ENCODE measurements at places on chromosomes 12 and 14.

- no peak for DNase-seq
Measured at GRCh38 chr12:80715713-80716249, 931 bp upstream of the MYF5 start.

GRCh38 chr12:49698619-49699545, 8.3 kb downstream of the FMNL3 start:
- DNase-seq = no peak

DNA sequence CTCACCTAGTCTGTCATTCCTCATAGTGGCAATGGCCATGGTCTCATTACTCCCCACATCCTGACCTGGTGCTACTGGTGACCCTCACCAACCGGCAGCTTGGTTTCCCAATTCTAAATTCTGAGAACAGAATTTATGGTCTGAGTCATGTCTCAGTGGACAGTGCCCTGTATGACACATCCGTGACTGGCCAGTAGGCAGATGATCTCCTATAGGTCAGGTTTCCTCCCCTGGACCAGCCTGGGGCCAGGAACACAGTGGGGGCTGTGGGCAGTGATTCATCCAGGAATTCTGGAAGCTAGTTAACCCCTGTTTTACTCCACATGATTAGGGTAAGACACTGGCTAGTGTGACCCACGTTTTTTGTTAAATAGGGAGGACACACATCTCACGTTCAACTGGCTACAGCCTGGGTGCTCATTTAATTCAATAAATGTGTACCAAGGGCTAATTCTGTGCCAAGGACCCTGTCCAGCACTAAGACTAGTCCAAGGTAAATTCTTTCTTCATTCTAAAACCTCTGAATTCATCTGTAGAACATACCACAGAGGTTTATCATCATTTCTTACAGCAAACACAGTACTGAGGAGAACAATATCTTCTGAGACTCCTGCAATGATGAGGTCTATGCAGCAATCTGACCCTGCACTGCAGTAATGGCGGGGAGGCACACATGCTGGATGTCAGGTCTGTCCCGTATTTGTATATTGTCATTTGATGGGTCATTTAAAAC, 249.6 kb upstream of the TBX3 start:
- DNase-seq = no peak

- DNase-seq = no peak
Measured at GRCh38 chr12:32069071-32069470, 37.6 kb upstream of the BICD1 start.

DNA sequence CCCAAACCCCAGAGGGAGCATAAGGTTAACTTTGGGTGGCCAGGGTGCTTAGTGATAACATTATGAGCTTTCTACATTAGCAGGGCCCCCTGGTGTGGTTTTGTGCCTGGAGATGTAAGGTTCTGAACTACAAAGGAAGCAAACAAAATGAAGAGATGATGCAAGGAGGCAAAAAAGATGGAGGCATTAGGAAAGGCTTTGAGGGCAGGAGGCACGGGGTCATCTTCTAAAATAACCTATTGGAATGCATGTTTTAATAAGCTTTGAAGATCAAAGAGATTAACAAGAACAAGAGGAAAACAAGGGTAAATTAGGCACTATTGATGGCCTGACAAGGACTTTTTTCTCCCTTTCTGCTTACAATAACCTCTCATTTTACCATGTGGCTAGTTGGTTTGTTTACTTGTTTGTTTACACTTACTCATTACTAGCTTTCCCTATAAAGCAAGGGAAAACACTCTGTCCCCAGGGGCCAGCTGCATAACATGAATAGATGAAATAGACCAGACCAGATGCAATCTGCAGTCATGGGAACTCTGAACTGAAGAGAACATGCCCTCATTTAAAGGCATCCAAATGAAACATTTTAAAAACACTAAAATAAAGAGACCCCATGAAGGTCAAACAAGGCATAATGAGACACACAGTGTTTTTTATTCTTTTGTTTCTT, 390.3 kb downstream of the DIO2 start:
- DNase-seq = no peak

- no peak for DNase-seq
Measured at GRCh38 chr12:27333403-27334009, 870 bp downstream of the BMAL2 start.

GRCh38 chr14:45084946-45085346, 1.0 kb downstream of the PRPF39 start:
- no peak for DNase-seq

DNA sequence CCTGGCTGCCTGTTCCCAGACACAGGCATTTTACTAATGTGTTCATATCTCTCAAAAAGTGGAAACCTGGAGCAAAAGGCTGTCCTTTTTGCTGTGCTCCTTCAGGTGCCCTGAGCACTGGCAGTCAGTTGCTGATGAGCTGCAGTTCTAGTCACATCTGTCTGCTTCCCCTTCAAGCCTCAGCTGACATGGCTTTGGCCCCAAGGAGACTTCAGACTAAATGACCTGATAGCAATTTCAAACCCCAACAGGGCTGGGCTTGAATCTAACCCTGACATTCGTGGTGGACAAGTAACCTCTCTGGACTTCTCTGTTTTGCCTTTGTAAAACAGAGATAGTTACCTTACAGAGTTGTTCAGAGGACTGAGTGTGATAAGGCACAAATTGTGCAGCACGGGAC, 5.7 kb downstream of the SERPINA9 start:
- no peak for DNase-seq

GRCh38 chr12:126747530-126748149, 1519.3 kb upstream of the TMEM132C start:
- peak; percentile 15 for DNase-seq

DNA sequence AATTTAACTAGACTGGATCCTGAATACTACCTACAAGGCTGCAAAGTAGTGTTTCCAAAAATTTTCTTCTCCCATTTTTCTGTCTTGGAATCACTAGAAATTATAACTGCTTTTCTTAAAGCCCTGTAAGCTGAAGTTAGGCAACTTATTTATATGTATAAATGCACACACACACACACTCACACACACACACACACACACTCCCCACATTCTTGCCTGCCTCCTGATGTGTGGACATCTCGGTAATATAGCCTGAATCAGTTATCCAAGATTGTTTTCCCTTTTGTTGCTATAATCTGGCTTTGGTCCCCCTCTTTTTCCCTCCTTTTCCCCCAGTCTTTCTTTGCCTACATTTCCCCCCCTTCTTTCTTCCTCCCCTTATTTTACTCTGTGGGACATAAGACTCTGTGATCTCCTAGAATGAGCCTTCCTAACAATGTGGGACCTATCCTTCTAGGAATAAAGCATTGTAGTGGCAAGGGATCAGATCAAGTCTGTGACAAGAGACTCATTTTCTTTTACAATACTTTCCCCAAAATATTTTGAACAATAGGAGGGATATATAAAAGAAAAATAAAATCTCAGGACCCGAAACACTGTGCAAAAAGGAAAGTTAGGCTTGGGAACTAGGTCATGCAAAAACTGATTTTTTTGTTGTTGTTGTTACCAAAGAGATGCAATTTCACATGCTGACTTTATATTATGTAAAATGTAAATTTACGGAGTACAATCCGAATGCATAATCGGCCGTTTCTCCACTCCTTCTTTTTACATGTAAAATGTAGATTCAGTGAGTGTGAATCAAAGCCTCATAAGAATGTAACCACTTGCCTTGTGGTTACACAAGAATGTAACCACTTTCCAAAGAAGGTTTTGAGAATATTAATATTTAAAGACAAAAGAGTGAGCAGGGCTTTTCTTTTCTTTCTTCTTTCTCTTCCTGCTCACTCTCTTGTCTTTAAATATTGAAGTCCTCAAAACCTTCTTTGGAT, 26.3 kb upstream of the CD69 start:
- no peak for DNase-seq

GRCh38 chr12:109773384-109774011, 59.7 kb downstream of the TRPV4 start:
- no peak for DNase-seq

DNA sequence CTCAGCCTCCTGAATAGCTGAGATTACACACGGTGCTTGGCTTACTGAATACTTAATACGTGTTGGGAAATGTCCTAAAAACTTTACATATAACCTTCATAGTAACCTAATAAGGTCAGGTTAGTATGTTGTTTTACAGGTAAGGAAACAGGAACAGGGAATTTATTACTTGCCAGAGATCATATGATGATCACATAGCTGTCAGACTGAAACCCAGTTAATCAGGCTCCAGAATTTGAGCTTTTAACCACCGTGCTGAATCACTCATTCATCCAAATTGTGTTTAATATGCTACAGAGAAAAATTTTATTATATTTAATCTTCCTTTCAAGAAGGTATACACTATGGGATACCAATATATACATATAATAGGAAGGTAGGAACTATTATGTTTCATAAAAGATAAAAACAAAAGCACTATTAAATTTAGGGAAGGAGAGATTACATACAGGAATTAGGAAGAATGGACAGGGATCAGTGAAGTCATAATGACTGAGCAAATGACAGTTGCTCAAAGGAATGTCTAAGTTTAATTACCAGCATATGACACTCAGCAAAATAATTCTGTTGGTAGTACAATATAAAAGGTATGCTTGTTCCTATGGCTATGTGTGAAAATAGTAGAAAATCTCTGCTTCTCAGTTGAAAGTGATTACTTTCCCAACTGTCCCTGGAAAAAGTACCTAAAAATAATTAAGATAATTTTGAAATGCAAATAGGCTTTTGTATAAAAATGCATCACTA, 59.3 kb downstream of the HEATR5A start:
- no peak for DNase-seq

DNA sequence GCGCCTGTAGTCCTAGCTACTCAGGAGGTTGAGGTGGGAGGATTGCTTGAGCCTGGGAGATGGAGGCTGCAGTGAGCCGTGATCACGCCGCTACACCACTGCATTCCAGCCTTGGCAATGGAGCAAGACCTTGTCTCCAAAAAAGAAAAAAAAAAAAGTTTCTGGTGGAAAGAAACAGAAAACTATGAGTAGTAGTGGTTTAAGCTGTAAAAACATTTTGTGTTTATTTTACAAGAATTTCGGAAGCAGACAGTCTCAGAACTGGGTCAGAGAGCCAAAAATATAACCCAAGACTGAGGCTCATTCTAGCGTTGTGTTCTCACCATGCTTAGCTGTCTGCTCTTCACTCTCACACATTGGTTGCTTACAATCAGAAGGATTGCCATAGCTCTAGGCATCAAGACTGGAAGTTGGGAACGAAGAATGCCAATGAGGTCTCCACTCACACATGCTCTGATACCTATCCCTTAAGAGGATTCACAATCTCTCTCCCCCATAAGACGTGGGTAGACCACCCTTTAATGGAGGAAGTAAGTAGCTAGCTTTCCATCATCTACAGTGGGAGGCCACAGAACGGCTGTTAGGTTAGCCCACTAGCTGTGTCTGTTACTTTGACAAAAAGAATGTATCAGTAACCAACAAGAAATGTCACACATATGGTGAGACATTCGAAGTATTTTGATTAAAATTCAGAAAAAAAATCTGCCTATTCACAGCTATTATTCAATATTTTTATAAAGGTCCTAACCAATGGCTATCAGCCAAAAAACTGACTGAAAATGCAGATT, 117.6 kb upstream of the RASSF8 start:
- DNase-seq = no peak

DNA sequence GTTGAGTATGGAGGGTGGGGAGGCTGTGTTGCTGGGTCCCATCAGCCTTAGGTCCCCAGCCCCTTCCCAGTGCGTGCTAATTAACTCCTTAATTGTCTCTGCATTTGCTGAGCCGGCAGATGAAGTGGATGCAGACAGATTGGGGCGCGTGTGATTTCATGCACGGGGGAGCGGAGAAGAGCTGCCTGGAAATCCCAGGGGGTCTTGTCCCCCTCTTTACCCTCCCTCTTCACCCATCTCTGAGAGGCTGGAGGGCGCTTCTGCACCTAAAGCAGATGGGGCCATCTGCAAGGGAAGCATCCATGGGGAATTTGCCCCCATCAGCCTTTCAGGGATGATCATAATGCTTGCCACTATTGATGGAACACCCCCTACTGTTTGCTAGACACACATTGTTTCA, 4.4 kb upstream of the ASIC1 start:
- no peak for DNase-seq

- no peak for DNase-seq
Measured at GRCh38 chr12:47207829-47208248, 128.1 kb upstream of the AMIGO2 start.

DNA sequence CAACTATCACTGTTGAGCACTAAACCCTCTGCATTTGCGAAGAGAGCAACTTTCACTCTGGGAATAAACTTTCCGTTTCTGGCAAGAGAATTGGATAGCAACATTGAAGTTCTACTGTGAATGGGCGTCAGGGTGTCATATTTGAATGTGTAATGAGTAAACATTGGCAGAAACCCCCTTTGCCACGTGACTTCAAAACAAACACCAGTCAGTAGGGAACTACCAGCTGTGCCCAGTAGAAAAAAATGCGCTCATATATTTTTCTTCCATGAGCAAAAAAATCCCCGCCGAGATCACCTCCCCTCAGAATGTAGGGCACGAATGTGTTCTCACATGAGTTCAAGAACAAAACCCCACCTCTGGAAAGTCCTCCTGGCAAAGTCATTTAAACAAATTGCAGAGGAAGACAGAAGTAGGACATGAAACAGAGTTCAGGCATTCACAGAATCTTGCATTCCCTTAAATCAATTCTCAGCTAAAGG, 80.6 kb downstream of the BTG1 start:
- DNase-seq = peak; percentile 61

GRCh38 chr14:54839701-54840119, 62.9 kb downstream of the GCH1 start:
- DNase-seq = no peak

- no peak for DNase-seq
Measured at GRCh38 chr14:101056446-101056845, 152.9 kb upstream of the RTL1 start.

Data from NCI-H1092 (cell line).